Dermis microvascular lymphatic vessel endothelial cell (primary cell): ENCODE measurements at places on chromosomes 2 and 18. TPM values are rescaled to one million over a fixed set of nuclear protein-coding genes. Genes with fewer than 3 reads are reported as not detected.

DNA sequence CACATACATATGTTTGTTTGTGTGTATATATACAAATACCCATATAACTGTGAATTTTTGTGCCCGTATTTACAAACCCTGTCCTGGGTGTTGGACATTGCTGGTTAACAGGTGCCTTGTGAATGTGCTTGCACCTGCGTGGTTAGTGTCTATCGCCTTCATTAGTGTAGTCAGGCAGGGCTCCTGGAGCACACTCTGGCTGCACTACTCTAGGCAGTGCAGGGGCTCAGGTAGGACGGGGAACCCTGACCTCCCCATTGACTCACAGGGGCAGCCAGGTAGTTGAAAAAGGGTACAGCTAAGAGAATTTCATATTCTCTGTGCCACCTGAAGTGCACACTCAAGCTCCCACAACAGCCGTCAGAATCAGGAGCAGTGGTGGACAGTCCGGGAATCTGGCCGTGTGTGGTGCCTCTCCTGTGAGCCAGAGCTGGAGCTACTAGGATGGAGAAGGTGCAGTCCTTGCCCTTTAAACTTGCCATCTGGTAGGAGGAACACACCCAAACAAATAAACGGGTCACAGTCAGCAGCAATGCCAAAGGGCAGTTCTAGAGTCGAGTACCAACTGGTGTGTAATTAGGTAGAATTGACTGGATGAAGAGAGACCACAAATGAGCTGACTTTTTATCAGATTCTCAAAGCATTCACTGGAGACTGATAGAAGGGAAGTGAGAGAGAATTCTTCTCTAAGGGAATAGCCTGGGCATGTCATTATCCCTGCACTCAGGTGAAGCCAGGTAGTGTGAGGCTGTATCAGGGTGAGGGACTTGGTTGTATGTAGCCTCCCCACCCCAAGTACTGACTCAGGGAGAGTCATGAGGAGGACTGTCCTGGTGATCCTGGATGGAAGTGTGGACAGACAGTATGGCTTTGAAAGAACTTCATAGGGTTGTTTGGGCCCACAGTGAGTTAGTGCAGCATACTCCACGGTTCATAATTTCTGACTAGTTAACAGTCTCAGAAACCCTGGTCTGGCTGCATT is 44.1 kb downstream of the FARP2 start:
- DNase-seq, result no peak

GRCh38 chr18:67864677-67865340 is 348.3 kb upstream of the DSEL start:
- no peak for DNase-seq

DNA sequence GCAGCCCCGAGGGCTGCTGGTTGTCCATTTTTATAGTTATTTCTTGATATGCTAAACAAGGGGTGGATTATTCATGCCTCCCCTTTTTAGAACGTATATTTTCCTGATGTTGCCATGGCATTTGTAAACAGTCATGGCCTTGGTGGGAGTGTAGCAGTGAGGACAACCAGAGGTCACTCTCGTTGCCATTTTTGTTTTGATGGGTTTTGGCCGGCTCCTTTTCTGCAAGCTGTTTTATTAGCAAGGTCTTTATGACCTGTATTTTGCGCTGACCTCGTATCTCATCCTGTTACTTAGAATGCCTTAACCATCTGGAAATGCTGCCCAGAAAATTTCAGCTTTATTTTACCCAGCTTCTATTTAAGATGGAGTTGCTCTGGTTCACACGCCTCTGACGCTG is 825.8 kb upstream of the CDH2 start:
- no peak for DNase-seq

DNA sequence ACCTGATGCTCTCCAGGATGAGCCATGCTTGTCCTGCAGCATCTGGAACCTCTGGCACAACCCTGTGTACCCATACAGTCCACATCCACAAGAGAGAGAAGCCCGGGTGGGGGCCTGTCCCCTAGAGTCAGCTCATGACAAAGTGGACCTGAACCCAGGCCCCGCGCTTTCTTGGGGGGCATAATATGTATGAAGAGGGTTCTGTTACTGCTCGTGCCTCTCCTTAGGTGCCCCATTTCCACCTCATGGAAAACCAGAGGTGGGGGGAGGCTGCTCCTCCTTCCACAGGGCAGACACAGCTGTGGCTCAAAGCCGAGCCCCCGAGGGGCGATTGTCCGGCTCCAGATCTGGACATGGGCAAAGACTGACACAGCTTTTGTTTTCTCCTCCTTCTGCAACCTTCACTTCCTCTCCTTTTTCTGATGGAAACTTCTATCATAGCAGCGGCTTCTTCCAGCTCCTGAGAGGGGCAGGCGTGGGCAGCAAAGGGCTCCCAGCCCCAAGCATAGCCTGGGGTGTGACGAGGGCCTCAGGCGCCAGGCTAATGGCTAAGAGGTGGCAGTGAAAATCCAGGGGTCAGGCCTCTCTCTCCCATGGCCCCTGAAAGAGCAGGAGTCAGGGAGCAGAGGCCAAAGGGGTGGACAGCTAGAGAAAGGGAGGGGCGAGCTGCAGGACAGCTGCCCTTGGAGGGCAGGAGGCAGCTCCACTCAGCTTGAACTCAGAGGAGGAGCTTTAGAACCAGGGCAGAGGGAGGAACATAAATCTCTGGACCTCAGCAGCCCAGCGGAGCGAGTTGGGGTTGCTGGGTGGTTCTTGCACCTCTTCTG is 155.5 kb downstream of the ZFP36L2 start:
- no peak for DNase-seq

DNA sequence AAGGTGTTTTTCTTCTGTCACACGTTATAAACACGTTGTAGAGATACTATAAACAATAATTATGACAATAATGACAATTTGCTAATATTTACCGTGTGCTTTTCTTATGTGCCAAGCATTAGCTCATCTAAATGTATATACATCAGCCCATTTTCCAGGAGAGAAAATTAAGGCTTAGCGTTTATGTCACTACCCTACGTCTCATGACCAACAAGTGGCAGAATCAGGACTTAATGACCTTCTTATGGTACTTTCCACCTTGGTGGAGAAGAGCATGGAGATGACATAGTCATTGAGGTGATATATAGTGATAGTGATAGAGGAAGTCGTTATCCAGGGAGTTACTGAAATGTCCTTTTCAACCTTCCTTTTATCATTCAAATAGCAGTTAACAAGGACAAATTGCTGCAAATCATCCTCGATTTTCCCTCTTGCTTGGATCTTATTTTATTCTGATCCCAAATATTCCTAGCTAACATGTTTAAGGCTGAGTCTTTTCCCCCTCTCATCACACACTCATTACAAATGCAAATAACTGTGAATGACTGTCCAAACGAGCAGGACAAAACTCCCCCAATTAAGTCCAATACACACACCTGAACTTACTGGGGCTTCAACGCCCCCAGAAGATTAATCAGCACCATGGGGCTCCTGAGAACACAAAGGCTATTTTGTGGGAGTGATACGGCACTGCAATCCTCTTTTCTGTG is 27.3 kb downstream of the SPRED2 start:
- DNase-seq, result no peak

GRCh38 chr2:73889206-73889605 is 3.6 kb upstream of the ACTG2 start:
- DNase-seq, result no peak

DNA sequence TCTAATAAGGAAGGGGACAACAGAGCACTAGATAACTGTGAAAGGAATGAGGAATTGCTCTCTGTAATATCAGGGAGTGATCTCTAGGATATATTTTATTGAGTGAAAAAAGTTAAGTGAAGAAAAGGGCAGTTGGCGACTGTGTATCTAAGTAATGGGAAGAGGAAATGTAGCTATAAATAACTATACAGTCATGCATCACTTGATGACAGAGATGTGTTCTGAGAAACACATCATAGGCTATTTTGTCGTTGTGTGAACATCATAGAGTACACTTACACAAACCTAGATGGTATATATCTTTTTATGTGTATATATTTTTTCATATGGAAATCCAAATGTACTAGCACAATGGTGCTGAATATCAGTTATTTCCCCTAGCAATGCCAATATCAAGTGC is 329.3 kb downstream of the TXNL1 start:
- no peak for DNase-seq

GRCh38 chr2:239303711-239304532 is 96.9 kb downstream of the HDAC4 start:
- DNase-seq, result no peak

GRCh38 chr2:173192071-173192470 is 116.4 kb downstream of the MAP3K20 start:
- DNase-seq, result no peak

DNA sequence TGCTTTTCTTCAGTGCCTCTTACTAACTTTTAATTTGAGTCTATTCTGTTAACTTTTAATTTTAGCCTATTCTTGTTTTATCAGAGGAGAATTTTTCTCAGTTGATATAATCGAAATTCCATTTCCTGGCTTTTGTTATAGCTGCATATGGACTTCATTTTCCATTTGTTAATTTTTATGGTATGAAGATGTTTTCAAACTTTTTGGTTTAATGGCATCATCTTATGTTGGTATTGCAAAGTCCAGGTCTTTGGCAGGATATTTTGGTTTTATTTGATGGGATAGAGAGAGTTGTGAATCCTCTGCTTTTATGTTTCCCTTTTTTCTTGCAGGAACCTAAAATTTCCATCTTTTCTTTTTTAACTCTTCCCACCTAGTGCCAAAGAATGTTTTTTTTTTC is 70.9 kb upstream of the RAPGEF4 start:
- DNase-seq, result no peak

DNA sequence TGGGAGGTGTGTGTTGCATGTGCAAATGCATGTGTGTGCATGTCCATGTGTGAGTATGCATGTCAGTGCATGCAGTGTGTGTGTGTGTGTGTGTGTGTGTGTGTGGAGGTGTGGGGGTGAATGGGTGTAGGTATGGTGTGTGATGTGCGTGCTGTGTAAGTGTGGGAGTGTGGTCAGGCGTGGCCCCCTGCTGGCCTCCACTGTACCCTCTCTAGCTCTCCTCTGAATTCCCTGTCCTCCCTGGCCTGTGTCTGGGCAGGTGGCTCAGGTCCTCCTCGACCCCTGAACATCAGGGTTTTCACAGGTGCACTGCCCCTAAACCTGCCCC is 230.2 kb downstream of the CELF4 start:
- DNase-seq, result peak; percentile 34

GRCh38 chr2:120683701-120684100 is 52.0 kb upstream of the GLI2 start:
- DNase-seq, result no peak

DNA sequence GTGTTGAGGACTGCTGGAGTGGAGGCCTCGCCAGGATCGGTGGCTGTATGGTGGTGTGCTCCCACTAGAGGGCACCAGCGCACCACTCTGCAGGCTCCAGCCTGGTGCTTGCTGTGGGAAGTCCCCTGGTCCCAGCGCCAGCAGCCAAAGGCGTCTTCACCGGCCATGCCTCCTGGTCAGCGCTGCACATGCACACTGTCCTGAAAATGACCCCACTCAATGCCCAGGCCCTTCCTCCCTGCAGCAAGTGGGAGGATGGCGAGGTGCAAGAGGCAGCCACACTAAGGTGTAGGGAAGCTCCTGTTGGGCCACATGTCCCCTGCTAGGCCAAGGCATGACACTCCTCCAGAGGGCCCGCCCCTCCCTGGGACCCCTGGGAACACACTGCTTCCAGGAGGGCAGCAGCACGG is 136.5 kb downstream of the CTIF start:
- DNase-seq, result peak; percentile 56

DNA sequence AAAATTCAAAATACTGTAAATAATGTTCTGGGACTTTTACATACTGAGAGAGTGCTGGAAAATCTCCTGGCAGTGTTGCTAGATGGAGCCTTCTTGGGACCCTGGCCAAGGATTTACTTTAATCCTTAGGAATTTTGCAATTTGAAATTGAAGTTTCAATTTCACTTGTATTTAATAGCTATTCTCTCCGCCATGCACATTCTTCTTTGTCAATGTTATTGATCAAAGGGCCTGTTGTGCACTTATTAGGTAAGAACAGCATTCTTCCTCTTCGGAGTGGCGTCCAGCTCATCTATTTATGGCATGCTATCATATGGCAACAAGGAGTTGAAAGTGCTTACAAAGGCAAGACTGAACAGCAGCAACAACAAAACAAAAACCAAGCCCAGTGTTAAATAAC is 40.1 kb upstream of the SOS1 start:
- DNase-seq, result no peak

DNA sequence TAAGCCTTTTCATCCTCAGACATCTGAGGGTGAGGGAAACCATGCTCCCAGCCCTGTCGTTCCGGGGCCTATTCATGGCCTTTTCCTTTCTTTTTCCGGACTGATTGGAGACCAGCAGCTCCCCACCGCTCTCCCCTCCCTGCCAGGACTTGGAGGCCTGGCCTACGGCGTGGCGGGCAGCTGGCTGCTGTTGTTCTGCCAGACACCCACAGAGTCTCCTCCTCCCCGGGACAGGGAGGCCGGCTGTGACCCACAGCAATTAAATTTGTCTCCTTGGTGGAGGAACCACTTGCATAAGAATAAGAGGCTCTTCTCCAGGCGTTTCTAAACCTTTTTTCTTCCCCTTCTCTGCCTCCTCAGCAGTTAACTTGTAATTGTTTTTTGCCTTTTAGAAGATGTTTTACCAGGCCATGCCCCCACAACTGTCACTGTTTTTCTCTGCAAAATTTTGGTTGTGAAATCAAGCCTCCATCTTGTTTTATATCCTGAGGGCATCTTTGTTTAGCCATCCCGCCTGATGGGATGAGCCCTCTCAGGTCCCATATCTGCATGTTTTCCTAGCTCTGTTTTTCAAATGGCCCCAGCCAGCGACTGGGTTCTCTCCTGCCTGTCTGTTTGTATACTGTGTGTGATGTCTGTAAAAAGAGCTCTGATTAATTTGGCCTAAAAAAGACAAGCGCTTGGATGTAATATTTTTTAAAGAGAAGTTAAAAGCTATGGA is 1060.0 kb upstream of the DDX18 start:
- DNase-seq, result no peak

DNA sequence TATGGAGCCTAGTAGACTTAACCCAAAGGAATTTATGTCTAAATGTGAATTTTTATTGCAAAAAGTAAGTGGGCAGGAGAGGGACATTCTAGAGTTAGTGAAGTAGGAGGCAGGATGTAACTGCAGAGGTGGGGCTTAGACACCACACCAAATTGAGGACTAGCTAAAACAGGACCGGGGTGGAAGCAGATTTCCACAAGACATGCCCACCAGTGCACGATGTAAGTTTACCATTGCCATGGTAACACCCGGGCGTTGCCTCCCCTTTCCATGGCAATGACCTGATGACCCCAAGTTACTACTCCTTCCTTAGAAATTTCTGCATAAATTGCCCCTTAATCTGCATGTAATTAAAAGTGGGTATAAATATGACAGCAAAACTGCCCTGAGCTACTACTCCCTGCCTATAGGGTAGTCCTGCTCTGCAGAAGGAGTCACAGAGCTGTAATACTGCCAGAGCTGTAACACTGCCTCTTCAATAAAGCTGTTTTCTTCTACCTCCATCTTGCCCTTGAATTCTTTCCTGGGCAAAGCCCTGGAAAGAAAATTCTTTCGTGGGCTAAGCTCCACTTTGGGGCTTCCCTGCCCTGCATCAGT is 509.7 kb downstream of the ERBB4 start:
- no peak for DNase-seq

GRCh38 chr18:75433098-75433497 is 5.6 kb upstream of the SMIM21 start:
- DNase-seq, result no peak

GRCh38 chr18:70419526-70419925 is 130.7 kb downstream of the SOCS6 start:
- DNase-seq, result no peak

The GPR35 gene
- total RNA-seq, result 0.13 TPM in 2 replicates

The CDH20 gene
- not detected in 2 replicates for total RNA-seq

The ZDBF2 gene
- total RNA-seq, result 8.2 and 12.0 TPM in 2 replicates

The DLX1 gene
- total RNA-seq, result under 0.01 TPM in 1 of 2 replicates, not detected in the other

The HOXD12 gene
- total RNA-seq, result not detected in 2 replicates

The COLEC11 gene
- 0.13 and 0.51 TPM in 2 replicates for total RNA-seq
